A549 treated with AZD2906 at 1 μM for 4 hours (cell line): ENCODE measurements at places on chromosomes 12 and 14. TPM values are rescaled to one million over a fixed set of nuclear protein-coding genes. Genes with fewer than 3 reads are reported as not detected.

The CPSF2 gene
- total RNA-seq: 30.7 to 46.3 TPM (median 35.6 TPM) in 5 replicates

The MIP gene
- total RNA-seq: 0.07 to 0.09 TPM in 2 of 5 replicates, not detected in the others

The PLEK2 gene
- total RNA-seq: 16.7 to 18.8 TPM (median 17.4 TPM) in 5 replicates

The KLRC4 gene
- not detected in 5 replicates for total RNA-seq

The PHETA1 gene
- total RNA-seq: 8.3 to 9.9 TPM (median 9.0 TPM) in 5 replicates

The PRH1 gene
- 2.3 to 4.6 TPM (median 2.4 TPM) in 5 replicates for total RNA-seq

The OR10A7 gene
- not detected in 5 replicates for total RNA-seq

The VWF gene
- total RNA-seq: 0.05 to 0.24 TPM (median 0.15 TPM) in 5 replicates

The KLRG1 gene
- total RNA-seq: 1.1 to 1.8 TPM (median 1.6 TPM) in 5 replicates
